Activated naive CD4-positive, alpha-beta T cell (primary cell): ENCODE measurements at places on chromosomes 6 and 20.

DNA sequence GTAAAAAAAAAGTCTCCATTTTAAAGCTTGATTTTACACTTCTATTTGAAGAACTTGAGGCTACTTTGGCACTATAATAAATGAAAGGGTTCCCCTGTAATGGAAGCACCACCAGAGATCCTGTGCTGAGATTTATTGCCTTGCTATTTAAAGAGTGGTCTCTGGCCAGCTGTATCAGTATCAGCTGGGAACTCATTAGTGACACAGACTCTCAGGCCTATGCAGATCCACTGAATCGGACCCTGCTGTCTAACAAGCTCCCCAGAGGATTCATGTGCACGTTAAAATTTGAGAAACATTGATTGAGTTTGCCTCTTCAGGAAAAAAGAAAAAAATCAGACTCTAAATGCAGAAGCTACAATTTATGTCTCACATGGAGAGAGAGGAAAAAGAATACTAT, 299.9 kb upstream of the BMP2 start:
- no peak for DNase-seq

- no peak for DNase-seq
Observed at GRCh38 chr6:5172041-5172653, 87.0 kb downstream of the PPP1R3G start.

- no peak for DNase-seq
Observed at GRCh38 chr6:109896341-109896740, 81.8 kb upstream of the GPR6 start.

DNA sequence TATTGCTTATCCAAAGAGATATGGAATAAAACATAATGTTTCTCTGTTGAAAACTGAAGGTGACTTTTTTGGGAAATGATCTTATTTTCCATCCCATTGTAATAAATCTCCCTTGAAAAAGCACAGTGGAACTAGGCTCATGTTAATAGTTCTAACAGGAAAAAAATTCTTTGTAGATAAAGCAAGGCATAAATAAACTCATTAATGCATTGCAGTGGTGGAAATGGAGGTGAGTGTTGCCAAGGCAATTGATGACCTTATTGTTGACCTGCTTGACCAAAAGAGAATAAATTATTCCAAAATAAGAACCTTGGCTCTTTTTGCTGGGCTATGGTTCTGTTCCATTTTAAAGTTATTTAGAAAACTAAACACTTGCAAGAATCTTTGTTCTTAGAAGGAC, 55.2 kb downstream of the TRMT11 start:
- no peak for DNase-seq

GRCh38 chr6:157987788-157988699, 6.4 kb downstream of the SYNJ2 start:
- DNase-seq = no peak

GRCh38 chr6:128964233-128964755, 81.4 kb downstream of the LAMA2 start:
- DNase-seq = no peak

GRCh38 chr20:37919389-37920040, 16.6 kb downstream of the VSTM2L start:
- DNase-seq = no peak

DNA sequence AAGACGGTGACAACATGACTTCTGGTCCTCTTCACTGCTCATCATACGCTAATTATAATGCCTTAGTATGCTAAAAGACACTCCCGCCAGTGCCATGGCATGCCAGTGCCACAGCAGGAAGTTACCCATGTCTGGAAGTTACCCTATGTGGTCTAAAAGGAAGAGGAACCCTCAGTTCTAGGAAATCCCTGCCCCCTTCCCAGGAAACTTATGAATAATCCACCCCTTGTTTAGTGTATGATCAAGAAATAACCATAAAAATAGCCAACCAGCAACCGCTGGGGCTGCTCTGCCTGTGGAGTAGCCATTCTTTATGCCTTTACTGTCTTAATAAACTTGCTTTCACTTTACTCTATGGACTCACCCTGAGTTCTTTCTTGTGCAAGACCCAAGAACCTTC, 15.8 kb upstream of the SERPINB9 start:
- no peak for DNase-seq

DNA sequence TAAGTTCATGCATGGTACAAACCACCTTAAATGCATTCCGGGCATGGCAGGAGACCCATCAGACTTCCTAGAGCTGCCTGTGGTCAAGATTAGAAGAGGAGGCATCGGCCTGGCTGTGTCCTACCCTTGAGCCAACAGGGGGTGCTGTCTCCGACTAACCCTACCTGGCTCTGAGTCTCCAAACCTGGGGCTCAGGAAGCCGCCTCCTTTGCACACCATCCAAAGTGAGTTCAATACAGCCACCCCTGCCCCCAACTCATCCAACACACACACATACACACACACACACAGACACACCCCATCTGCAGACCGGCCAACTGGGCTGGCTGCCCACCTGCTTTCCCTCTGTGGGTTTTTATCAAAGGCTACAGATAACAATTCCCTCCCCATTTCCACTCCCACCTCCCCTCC, 77.0 kb downstream of the JPH2 start:
- no peak for DNase-seq

- no peak for DNase-seq
Observed at GRCh38 chr20:46118481-46119020, 437 bp downstream of the CD40 start.

DNA sequence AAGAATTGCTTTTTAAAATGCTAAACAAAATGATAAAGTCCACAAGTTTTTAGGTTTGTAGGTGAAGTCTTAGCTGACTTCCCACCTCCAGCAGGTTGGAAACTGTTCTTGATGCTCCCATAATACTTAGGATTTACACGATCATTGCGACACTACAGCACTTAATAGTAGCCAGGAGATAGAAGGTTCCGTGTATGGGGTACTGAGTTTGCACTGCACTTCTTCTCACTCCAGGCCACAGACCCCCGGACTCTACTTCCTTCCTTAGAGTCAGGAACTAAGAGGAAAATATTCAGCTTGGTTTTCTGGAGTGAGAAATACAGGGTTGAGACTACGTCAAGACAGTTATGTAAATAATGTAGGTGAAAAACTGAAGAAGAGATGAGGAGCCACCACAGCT, 56.1 kb upstream of the SGK1 start:
- DNase-seq = no peak

DNA sequence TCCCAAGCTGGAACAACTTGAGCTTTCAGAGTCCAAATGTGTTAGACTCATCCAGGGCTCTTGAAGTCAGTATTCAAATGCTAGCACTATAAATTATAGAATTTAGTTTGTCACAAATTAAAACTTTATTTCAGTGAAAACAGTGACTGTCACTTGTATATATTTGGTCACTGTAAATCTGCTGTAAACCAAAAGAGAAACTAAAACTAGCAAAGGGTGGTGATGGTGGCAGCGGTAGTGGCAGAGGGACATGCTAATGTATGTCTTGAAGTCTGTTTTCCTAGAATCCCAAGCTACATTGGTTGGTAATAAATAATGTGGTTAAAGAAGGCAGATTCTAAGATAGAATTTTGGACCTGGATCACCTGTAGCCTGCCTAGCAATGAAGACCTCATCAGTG, 140.4 kb upstream of the CENPW start:
- DNase-seq = no peak

- DNase-seq = no peak
Observed at GRCh38 chr6:84249724-84250123, 22.3 kb upstream of the CEP162 start.

DNA sequence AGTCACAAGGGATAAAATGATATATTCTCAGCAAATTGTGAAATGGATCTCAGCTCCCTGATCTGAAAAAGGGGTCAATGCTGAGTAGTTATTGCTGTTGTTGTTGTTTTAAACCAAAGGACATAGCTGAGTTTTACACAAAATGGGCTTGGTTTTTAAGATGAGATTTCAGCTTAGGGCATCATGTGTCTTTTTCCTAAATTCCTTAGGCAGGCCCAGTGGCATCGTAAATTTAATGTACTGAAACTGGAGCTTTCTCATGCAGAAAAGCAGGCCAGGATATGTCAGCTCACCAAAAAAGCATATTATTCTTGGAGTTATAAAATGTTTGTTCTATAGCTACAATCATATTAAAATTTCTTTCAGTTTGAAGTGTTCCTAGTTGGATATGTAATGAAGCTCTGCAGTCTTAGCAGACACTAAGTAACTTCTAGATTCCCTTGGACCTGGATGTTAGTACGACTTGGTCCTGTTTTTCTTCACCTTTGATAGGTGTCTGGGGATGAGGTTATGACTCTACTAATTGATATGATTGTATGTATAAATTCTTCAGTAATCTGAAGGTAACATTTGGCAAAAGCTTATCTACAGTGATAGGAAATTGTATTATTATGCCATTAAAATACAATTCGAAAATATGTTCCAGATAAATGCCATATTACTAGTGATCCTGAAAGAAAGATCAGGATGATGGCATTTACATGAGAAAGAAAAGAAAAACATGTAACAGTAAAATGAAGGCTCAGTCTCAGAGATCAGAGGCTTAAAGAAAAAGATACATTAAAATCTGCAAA, 663.3 kb downstream of the RFPL4B start:
- no peak for DNase-seq

DNA sequence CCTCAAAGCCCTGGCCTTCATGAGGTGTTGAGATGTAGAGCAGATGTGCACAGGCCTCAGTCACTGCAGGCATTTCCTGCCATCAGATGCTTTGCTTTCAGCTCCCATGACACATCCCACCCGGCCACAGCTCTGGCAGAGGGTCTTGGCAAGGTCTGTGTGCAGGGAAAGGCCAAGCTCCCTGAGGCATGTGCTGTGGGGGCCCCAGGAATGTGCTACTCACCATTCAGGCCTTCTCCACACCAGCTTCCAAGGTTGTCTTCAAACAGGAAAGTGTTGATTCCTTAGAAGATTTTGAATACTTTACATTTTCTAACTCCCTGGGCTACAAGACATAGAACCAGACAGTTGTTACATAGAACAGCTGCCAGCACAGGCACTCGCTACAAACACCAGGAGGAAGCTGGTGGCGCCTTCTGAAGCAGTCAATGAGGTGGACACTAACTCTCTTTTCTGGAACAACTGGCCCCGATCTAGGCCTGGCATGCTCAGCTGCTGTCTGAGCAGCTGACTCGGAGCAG, 27.8 kb downstream of the CASS4 start:
- no peak for DNase-seq

DNA sequence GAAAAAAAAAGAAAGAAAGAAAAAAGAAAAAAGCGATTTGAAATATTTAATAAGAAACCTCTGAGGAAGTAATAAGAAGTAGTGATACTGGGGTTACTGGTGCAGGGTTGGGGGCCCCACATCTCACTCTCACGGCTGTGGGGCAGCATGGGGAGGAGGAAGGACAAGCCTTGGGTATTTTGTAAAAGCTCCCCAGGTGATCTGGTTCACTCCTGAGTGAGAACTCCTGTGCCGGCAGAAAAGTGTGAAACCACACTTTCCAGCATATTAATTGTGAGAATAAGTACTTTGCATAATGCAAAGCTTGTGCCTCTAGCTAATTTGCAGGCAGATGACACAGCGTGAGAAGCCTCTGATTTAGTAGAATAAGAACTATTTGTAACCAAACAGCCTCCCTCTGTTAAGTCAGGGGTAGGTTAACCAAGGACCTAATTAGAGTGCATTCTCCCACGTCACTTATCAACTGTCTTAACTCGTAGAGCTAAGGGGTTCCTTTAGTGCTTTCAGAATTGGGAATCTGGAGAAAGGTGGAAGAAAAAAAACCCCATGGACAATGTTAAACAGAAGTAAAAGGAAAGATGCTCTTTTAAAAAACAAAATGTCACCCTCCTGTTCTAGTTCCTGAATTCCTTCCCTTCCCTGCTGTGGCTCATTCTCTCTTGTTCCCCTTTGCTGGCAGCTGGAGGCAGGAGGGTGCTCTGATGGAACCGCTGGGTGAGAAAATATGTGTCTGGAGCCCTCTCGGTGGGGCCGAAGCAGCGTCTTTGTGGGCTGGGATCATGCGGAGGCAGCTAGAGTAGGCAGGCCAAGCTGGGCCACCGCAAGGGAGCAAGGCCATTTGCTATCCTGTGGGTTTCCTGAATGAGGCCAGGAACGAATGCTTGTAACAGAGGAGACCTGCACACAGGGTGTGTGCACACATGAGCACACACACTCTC, 108.7 kb downstream of the FYN start:
- peak; percentile 17 for DNase-seq

GRCh38 chr20:1323830-1324597, 4.9 kb downstream of the SDCBP2 start:
- no peak for DNase-seq

DNA sequence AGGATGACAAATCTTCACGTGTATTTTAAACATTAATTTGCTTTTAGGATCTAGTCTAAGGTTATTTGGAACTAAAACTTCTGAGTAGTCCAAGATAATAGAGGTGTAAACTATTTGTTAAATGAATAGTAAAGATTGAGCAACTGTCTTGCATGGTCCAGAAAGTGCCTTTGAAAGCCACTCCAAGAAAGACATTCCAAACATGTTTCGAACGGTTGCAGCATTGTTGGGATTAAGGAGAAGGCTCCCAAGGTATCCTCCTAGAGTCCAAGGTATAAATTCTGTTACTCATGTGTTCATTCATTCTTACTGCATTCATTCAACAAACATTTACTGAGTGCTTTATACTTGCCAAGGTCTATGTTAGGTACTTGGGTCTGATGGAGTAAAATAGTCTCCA, 28.8 kb upstream of the MYLK2 start:
- no peak for DNase-seq

GRCh38 chr20:37276494-37277252, 12.8 kb upstream of the MANBAL start:
- DNase-seq = no peak

DNA sequence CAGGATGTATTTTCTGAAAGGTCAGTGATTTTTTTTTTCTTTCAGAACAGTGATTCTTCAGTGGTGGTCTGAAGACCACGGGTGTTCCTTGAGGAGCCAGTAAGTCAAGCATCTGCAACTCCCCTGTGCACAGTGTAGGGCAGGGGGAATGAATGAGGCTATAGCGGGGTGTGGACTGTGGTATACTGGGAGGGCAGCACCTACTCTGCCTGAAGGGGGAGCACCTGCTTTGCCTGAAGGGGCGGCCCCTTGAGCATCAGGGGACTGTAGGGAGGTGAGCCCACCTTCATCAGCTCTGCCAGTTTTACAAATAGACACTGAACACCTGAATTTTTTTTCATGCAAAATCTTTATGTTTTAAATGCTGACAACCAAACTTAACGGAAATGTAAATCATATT, 77.5 kb upstream of the RIPOR2 start:
- DNase-seq = no peak

GRCh38 chr20:61588411-61589385, 336.6 kb downstream of the CDH4 start:
- DNase-seq = no peak
